Right lung (tissue), 10 donors: ENCODE measurements at places on chromosomes 2 and 18. TPM values are rescaled to one million over a fixed set of nuclear protein-coding genes. Genes with fewer than 3 reads are reported as not detected.

DNA sequence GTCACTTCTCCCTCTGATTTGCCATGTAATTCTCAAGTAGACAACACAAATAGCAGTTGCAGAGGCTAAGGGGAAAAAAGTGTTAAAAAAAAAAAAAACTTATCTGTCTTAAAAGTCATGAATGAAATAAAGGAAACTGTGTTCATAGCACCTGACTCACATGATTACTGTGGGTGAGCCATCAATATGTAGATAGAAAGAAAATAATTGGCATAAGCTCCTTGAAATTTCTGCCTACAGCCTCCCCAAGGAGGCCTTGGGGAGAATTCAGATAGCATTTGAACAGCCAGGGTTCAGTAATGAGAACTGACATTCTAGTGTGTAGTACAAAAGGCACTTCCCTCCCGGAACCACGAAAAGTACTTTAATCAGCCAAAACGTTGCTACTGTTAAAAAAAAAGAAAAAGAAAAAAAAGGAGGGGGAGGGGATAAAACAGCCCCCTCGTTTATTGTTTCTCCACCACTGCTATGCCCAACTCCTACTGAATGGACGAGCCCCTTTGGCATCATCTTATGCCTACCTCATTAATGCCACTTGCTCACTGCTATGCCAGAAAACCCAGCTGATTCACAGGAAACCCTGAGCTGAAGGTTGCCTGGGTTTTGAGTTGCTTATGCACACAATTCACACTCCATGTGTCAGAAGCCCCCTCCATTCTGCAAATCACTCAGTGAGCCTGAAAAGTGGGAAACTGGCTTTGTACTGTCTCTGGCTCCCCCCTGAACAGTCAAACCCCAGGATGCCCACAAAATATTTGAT, 65.5 kb upstream of the KLF7 start:
- DNase-seq, result no peak

GRCh38 chr18:8667846-8668245, 37.5 kb upstream of the MTCL1 start:
- no peak for DNase-seq

DNA sequence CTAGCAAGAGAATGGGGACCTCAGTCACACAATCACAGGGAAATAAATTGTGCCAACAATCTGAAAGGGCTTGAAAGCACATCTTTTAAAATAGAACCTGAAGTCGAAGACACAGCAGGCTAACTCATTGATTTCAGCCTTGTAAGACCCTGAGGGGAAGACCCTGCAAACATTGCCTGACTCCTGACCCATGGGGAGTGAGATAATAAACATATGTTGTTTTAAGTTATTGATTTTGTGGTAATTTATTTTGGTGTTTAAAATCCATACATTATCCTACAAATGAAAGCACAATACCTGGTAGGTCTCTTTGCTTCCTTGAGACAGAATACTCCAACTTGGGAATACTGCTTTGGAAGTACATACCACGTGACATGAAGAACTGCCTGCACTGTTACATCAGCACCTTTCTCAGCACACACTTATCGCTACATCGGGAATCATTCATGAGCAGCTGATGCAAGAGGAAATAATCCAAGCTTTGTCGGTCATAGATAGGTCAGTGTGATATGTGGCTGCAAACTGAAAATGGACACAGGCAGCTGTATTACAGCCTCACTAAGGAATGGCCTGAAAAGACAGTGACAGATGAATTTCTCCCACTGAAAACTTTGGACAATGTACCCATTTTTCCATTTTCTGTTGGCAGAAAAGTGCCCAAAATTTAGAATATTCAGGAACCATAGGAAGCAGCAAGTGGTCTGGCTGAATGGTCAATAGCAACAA, 494.5 kb upstream of the MAP2 start:
- no peak for DNase-seq

GKN2 gene
- polyA plus RNA-seq, result 1.5 TPM
